ENCODE measurements at places on chromosomes 2 and 18.

GRCh38 chr2:46383784-46384456, 86.7 kb downstream of the EPAS1 start:
- DNase-seq = no peak

- no peak for DNase-seq
Measured at GRCh38 chr2:6896930-6897759, 19.6 kb downstream of the RSAD2 start.

GRCh38 chr2:158006961-158007719, 94.5 kb upstream of the UPP2 start:
- DNase-seq = no peak

DNA sequence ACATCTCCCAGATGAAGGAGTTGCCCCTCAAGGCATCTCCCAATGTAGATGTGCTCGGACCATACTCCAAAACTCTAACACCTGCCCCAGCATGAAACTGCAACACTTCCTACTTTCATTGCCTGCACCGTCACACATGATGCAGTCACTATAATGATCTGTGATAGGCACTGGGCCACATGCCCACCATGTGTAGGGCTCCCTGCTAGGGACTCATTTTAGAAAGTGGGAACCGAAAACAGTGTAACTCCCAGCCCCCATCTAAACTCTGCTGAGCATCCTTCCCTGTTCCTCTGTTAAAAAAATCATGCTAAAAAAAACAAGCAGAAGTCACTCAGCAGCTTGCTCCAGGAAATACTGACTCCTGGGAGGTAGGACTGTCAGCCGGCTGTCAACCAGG, 496.1 kb upstream of the RAB6C start:
- DNase-seq = peak; percentile 27

DNA sequence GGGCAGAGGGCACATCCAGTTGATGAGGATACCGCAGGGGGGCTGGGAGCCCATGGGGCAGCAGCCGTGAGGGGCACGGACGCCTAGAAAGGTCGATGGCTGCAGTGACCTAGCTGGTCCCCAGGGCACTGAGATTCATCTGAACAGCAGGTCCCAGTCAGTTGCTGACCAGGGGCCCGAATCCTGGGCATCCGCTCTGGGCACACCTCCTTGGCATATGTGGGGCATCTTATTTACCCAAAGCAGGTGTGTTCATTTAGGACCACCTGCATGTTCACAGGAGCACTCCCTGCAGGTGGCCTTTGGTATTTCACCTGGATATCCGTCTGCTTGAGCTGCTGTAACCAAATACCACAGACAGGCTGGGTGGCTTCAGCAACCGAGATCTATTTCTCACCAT, 72.0 kb upstream of the ODC1 start:
- no peak for DNase-seq

GRCh38 chr18:11553098-11553940, 56.1 kb upstream of the SLC35G4 start:
- DNase-seq = no peak

All from substantia nigra (tissue), 51 donors.